CD4-positive, alpha-beta T cell treated with Interleukin-4 for 4 hours (primary cell): ENCODE measurements at places on chromosomes 2 and 18.

DNA sequence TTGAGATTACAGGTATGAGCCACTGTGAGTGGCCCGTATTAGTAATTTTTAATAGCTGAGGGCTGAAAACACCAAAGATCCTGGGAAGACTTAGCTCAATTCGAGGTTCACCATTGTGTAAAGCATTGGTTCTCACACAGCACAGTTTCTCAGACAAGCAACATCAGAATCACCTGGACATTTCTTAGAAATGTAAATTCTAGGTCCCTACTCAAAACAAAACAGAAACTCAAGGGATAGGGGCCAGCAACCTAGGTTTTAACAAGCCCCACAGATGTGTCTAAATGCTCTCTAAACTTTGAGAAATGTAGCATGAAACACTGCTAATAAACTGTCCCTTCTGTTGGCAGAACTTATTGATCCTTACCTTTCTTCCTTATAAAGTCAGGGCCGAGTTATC lies 681.2 kb downstream of the RNF144A start:
- DNase-seq = no peak

DNA sequence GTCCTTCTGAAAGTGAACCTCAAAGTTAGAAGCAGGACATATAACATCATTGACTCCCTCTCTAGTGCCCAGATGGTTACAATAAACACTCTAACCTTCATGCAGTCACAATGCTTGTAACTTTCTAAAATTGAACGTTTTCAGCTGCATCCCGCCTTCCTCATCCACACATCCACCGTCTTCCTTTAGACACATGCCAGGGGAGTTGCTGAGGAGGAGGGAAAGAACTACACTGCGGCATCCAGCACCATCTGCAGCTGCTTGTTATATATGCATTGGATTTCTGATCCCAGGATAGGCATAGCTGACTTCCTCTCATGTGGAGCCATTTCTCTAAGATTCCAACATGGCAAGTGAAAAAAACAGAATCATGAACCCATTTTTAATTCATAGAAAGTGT lies 96.8 kb downstream of the FBXO15 start:
- no peak for DNase-seq

DNA sequence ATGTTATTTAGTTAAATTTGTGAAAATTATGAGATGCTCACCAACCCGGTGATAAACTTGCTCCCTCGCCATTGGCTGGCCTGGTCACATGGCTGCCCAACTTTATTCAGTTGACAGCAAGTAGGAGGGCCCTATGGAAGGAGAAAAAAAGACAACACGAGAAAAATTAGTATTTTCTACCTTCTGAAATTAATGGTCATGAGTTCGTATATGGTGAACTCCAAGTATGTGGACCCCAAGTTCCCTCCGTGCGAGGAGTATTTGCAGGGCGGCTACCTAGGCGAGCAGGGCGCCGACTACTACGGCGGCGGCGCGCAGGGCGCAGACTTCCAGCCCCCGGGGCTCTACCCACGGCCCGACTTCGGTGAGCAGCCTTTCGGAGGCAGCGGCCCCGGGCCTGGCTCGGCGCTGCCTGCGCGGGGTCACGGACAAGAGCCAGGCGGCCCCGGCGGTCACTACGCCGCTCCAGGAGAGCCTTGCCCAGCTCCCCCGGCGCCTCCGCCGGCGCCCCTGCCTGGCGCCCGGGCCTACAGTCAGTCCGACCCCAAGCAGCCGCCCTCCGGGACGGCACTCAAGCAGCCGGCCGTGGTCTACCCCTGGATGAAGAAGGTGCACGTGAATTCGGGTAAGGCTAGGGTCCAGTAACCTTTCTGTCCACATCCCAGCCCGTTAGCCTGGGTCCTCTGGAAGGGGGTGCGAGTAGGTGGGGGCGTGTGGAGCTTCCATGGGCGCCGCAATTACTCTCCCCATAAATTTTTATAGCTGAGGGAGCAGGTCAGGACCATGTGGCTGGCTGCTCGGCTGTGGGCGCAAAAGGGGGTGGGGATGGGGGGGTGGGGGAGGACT lies at the start of gene HOXD4:
Gene HOXD4 (plus strand): TSS at position 109 of the 846 bp plus-strand sequence. CDS start 84 bp downstream, at position 193.
- DNase-seq = no peak

GRCh38 chr18:41372046-41372665 lies 582.9 kb upstream of the PIK3C3 start:
- no peak for DNase-seq

GRCh38 chr2:200613692-200614091 lies 27.9 kb downstream of the AOX1 start:
- DNase-seq = no peak

GRCh38 chr2:160381425-160381951 lies 112.1 kb downstream of the RBMS1 start:
- DNase-seq = no peak

DNA sequence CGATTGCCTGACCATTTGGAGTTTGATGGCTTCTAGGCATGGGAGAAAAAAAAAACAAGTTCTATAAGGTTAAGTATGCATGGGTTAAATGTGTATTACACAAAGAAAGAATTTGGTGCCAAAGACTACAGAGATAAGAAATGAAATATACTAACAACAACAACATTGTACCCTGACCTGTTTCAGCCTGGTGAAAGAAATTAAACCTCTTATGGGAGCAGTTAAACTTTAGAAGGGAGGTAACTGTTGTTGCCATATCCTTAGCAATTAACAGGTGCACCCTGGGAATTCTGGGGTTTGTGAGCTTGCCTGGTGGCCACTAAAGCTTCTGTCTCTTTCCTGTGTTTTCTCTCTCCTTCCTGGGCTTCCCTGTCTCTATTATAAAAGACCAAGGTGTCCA lies 6.5 kb upstream of the IFIH1 start:
- DNase-seq = no peak

GRCh38 chr2:222307978-222308730 lies 9.4 kb upstream of the PAX3 start:
- DNase-seq = no peak

GRCh38 chr2:108414256-108414876 lies 34.6 kb upstream of the GCC2 start:
- no peak for DNase-seq

GRCh38 chr18:60044290-60045006 lies 144.7 kb downstream of the PMAIP1 start:
- DNase-seq = no peak

- no peak for DNase-seq
Measured at GRCh38 chr2:98607741-98608115, 584 bp downstream of the COA5 start.

DNA sequence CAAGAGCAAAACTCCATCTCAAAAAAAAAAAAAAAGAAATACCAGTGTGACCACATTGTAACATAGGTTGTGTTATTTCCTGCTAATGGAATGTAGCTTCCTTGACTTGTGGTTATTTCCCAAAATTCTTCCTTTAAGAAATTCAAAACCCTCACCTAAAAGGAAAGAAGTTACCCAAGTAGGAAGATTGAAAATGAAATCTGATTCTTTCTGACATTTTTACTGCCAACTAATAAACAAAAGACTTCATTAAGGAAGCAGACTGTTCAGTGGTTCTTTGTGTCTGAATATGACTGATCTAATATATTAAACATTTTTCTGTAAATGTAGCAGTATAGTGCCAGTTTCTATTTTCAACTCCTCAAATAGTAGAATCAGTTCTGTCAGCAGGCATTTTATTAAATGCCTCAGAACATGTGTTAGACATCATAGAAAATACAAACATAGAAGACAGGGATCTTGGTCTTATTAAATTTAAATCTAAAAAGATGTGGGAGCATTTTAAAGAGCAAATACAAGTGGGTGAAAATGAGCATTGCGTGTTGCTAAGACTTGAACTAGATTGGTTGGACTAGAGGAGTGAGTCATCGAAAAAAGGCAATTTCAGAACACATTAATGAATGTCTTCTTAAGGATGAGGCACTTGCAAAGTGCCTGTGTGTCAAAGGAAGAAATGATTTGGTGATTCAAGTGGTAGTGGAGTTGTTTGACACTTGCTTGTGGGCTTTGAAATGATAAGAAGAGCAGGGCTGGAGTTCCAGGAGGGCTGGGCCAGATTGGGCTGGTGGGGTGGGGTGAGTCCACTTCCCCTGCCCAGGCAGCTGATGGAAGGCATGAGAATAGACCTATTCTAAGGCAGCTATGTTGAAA lies 53.4 kb downstream of the PKP4 start:
- no peak for DNase-seq

DNA sequence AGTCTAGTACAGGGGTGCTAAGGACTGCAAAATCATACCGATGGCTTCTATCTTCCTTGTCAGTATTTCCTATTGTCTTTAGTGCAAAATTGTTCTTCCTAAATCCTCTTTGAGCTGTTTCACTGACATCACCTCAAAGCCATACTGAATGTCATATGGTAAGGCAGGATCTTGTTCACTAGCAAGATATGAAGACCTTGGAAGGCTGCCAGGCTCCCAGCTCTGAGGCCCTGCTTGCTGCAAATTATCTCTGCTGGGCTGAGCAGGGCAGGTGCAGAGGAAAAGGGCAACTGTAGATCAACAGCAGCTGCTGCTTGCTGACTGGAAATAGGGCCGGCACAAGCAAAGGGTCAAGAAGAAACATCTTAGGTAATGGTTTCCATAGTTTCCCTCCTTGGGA lies 58.2 kb downstream of the PMAIP1 start:
- no peak for DNase-seq
